Inflammatory macrophage treated with lipopolysaccharide for 4 hours (primary cell): ENCODE measurements at places on chromosomes 7 and 10.
A peak's percentile ranks its signal among the peaks of the same experiment; 100 is the strongest.

DNA sequence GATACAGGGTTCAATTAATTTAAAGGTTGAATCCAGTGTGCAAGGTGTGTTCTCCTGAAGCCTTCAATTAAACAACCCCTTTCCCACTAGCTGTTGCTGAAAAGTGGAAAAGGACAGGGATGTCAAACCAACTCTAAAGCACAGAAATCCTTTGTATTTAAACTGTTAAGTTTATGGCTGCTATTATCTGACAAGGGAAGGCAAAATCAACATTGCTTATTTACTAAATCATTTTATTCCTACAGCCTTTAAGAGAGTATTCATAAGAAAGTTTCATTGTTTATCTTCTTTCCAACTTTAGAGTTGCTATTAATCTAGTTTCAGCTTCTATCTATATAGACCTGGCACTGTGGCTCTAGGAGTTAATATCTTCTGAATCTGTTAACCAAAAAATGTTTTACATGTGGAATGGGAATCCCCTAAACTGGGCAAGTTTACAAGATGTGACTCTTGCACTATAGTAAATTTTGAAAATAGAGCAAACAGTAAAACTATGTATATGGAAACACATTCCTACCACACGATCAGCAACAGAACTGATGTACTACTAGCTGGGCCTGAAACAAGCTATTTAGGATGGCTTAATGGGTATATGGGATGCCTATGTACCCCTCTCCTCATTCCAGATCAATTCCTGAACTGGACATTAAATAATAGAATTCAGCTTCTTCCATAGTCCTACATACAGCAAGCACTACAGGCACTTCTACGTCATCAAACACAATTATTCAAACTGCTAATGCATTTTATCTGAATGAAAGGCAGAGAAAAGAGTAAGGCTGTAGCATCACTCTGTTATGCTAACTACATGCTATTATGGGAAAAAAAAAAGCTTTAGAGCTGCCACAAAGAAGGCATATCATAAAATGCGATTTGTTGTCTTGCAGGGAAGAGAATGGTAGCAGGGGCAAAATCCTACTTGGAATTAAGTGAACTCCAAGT is 52.8 kb downstream of the CDK6 start:
- no peak for DNase-seq

GRCh38 chr10:79221110-79222051 is 125.9 kb upstream of the PPIF start:
- no peak for DNase-seq

GRCh38 chr7:132516042-132516840 is 60.0 kb downstream of the PLXNA4 start:
- no peak for DNase-seq

GRCh38 chr7:5574770-5575269 is 151.2 kb upstream of the TNRC18 start:
- no peak for DNase-seq

GRCh38 chr10:102118867-102119266 is 1.3 kb downstream of the LDB1 start:
- DNase-seq: peak; percentile 32

DNA sequence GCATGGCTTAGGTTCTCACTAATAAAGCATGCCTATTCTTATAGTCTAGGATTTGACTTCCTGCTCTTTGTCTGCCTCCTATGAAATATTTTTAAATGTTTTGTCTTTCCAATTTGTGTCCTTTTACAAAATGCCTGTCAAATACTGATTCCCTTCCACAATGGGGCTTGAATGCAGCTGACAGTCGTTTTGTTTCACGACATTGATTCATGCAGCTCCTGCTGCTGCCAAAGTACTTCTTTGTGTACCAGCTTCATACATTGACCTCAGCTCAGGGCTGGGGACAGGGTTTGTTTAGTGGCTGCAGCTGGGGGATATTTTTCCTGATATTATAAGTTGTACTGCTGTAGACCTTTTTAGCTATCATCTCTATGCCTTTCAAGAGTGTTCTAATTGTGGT is 371.9 kb upstream of the CHRM2 start:
- no peak for DNase-seq

GRCh38 chr10:104617831-104618230 is 23.3 kb upstream of the SORCS3 start:
- no peak for DNase-seq

- no peak for DNase-seq
Observed at GRCh38 chr7:25478925-25479324, 250.6 kb upstream of the NPVF start.

DNA sequence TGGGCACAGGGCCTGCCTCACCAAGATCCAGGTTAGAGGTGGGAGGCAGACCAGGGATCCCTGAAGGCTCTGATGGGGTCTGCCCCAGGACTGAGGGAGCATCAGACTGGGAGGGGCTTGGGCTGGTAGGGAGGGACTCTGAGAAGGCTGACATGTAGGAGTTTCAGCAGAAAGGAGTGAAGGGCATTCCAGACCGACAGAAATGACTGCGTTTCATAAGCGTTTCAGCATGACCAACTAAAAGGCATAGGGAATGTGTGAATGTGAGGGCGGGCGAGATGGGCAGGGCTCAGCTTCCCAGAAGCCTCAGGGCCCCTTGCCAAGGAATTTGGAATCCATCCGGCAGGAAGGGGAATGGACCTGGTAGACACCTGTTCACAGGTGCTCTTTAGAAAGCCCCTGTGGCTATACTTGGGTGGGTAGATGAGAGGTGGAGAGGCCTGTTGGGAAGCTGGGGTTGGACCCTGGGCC is 24.9 kb upstream of the SLC29A3 start:
- DNase-seq: no peak

DNA sequence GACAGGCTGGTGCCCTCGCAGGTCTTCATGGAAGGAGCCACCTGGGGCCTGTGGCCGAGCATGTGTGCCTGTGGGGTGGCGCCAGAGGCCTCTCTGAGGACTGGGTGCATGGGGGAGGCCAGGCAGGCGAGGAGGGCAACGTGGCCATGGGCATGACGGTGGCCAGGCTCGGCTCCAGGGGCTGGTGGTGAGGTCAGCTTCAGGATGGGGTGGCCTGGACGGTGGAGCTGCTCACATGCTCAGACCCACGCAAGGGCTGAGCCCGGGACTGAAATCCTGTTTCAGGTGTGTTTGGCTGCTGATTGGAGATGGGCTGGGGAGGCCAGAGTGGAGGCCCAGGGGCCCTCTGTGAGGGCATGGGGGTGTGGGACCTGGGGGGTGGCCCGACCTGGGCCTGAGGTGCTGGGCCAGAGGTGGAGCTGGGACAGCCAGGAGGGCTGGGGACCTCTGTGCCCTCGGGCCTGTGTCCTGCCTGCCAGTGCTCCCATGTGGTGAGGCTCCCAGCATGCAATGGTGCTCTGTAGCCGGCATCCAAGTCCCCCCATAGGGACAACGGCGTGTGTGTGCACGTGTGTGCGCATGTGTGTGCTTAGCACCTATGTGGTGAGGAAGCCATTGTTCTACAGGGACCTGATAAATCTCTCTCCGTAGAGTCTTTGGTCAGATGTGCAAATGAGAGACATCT is 71.1 kb downstream of the INPP5A start:
- DNase-seq: no peak

GRCh38 chr7:100875356-100875751 is 451 bp downstream of the SRRT start:
- peak; percentile 28 for DNase-seq

DNA sequence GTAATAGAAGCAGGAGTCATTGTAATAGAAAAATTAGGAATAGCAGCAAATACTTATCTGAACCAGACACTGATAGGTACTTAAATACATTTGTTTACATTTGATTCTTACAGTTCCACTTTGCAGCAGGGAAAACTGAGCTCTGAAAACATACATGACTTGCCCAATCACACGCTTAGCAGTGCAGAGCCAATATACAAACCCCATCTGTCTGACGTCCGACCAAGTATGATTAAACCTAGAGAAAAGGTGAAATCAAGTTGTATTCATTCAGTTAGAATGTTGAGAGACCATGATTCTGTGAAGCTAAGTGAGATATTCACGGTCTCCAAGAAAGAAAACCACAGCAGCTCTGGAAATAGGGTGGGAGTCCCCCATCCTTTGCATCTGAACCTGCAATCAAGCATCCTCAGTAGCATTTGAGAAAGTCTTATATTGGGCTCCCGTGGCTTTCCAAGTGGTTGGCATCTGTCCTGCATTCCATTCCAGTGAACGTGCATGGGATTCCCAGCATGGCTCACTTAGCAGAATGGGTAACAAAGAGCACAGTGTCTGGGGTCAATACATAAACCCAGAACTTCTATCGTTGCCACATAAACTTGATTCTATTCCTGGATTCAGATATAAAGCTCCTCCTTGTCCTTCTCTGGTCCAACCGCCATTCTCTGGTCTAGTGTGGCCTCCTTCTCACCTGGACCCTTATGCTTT is 148.7 kb upstream of the RSU1 start:
- DNase-seq: no peak

- no peak for DNase-seq
Observed at GRCh38 chr10:95254629-95255028, 36.2 kb downstream of the PDLIM1 start.

- peak; percentile 99 for DNase-seq
Observed at GRCh38 chr10:113094114-113094486, 144.1 kb downstream of the TCF7L2 start.

- DNase-seq: no peak
Observed at GRCh38 chr7:130393101-130393561, 12.8 kb downstream of the CPA1 start.

GRCh38 chr10:13272164-13272571 is 27.7 kb downstream of the PHYH start:
- no peak for DNase-seq

GRCh38 chr10:60863796-60864195 is 80.2 kb downstream of the RHOBTB1 start:
- no peak for DNase-seq

GRCh38 chr10:121974019-121974534 is 940 bp downstream of the NSMCE4A start:
- DNase-seq: no peak

GRCh38 chr7:63039882-63040281 is 958.8 kb upstream of the ZNF722 start:
- DNase-seq: no peak

DNA sequence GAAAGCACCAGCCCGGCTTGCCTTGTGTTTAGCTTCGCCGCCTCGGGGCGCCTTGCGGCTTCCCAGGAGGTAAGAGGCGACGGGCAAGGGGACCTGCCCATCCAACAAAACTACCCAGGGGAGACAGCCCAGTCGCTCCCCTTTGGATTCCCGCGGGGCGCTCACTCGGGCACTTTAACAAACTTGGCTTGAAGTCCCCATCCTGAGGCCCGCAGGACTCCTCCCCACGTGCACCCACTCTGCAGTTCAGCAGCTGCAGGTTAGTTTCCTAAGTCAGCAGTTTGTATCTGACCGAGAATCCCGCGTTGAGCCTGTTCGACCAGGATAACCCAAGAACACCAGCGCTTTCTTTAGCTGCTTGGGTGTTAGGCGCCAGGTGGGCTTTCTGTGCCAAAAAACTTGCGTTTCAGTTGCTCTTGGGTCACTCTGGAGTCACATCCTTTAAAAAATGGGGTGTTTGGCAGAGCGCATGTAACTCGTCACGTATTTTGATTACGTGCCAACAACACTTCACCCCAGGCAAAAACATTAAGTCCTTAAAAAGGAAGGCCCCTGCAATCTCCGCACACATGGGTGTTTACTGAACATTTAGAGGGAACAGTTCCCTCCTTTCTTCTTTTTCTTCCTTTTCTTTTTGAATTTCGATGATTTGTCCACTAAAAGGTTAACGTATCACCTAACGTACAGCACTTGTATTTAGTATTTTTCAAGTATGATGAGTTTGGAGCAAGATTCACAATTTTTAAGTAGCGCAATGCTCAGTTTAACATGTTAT is 876 bp downstream of the DNAH11 start:
- no peak for DNase-seq

DNA sequence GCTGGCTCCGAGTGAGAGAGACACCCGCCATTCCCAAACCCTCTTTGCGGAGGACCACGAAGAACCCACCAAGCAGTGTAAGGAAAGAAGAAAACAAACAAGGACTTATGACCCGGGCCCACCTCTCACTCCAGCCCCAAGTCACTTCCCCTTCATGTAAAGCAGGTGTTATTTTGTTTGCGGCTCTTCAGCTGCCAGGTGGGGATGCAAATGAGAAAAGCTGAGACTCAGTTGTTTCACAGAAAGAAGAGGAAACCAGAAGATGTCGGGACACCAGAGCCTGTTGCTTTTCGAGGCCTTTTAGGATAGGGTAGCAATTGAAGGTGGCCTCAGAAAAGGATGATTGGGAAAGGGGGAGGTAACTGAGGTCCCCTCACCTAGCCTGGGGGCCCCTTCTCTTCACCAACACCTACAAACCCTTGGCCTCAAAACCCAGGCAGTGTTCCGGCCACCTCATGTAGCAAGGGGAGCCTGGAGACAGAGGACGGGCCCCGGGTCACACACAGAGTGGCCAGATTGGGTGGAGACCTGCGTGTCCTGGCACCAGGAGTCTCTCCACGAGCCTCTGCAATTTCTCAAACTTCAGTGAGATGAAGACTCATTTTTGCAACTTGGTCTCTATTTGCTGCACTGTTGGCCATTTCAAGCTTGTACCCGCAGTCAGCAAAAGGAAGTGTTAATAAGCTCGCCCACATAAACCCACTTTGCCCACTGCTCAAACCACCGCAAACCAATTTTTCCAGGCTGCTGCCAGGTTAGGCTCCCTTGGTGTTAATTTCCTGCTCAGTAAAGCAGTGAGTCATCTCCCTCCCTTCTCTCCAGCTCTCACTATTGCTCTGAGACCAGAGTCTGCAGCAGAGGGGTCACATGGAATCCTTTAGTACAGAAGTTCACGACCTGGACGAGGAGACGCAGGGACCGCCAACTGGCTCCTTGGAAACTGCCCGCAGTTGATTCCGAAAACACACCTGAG is 45.5 kb downstream of the AOC1 start:
- no peak for DNase-seq

DNA sequence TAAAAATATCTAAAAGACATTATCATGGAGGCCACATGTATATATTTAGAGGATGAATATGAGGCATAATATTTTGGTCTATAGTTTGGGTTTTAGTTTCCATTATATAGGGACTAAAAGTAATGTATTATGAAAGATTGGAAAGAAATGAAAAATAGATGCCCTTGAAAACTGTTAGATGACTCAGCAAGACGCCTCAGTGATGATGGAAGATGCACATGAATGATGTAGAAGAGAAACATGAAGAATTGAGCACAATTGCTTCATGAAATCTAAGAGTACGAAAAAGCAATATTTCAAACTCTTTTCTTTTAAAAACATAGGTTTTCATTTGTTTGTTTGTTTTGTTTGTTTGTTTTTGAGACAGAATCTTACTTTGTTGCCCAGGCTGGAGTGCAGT is 89.8 kb downstream of the ARL4A start:
- peak; percentile 43 for DNase-seq

DNA sequence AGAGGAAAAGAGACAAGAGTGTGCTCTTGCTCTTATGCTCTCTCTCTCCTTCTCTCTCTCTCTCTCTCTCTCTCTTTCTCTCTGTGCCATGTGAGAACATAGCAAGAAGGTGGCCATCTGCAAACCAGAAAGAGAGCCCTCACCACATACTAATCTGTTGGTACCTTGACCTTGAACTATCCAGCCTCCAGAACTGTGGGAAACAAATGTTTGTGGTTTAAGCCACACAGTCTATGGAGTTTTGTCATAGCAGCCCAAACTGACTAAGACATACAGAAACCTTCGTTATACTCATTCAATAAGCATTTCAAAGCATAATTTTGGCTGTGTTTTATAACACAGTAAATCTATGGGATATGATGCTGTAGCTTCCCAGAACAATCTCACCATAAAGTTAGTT is 56.4 kb upstream of the PLPP4 start:
- no peak for DNase-seq
